ENCODE measurements at places on chromosomes 7 and 10. TPM values are rescaled to one million over a fixed set of nuclear protein-coding genes. Genes with fewer than 3 reads are reported as not detected.

DNA sequence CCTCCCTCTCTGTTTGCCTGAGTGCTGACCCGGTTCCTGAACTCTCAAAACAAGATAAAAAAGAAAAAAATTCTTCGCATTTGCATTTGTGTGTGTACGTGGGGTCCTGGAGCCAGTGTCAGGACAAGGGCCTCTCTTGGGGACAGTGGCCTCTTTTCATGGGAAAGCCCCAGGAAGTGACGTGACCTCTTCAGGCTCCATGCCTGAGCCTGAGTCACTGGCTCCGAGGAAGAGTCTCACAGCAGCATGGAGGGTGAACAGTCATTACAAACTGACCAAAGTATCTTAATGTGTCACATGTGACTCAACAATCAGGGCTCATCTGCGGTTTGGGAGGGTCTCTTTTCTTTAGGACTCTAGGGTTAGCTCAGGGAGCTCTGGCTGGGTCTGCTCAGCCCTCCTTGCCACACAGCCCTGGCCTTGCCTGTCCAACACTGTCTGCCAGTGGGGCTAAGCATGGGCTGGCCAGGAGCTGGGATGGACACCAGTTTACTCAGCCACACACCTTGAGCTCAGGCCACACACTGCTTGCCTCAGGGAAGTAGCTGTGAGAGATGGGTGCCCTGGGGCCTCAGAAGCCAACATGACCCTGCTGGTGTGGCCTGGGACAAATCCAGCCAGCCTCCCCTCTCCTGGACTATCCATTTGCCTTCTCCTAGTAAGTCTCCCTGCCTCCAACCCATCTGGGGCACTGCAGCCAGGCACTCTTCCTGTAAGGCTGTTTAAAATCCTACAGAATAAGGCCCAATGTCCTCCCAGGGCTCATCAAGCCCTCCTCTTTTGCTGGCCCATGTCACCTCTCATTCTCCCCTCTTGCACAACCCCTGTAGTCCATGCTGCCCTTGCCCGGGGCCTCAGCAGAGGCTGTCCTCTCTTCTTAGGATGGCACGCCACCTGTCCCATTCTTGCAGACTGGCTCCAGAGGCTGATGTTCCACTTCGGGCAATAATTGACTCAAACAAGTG lies 10.5 kb downstream of the TMEM273 start:
- DNase-seq: no peak

DNA sequence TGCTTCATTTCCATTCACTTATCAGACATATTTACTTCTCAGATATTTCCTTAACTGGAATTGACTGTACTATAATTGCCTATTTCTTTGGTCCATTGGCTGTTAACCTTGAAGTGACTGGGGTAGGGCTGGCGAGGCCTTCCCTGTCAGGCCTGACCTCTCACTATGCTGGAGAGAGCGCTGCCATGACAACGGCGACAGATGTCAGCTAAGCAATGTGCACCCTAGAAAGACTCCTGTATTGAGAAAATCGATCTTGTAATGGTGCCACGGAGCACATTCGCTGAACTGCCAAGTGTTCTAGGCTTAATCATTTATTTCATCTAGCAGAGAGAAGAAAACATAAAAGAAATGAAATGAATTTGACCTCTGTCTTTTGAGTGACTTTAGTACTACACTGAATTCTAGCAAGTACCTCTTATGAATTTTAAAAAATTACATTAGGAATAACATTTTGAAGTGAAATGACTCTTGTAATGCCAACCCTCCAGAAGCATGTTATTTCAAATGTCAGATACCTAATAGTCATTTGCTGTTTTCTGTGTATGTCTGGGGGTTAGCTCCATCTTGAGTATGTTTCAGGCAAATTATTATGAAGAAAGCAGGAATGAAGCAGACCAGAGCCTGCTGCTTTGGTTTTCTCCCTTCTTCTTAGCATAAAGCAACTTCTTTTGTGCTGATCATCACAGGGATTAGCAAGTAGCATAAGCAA lies 148.0 kb downstream of the SNX10 start:
- no peak for DNase-seq

- DNase-seq: no peak
These were observed 194.6 kb downstream of the COBL start for GRCh38 chr7:51121931-51122425.

- DNase-seq: no peak
These were observed 33.5 kb upstream of the CADPS2 start for GRCh38 chr7:122919643-122920181.

- no peak for DNase-seq
These were observed 35.0 kb downstream of the C10orf105 start for GRCh38 chr10:71684356-71685173.

GRCh38 chr10:86583983-86584382 lies 62.4 kb upstream of the WAPL start:
- DNase-seq: peak; percentile 61

Gene DNMBP
- 19.1 TPM for polyA plus RNA-seq

Gene MYH16
- not detected for polyA plus RNA-seq

Data from H1 (cell line).